NCI-H2081 (cell line): ENCODE measurements at places on chromosomes 1 and 21.
A peak's percentile ranks its signal among the peaks of the same experiment; 100 is the strongest.

- peak; percentile 69 for DNase-seq
Observed at GRCh38 chr21:38913120-38913892, 107.6 kb downstream of the ETS2 start.

- peak; percentile 16 for DNase-seq
Observed at GRCh38 chr1:101820071-101820470, 176.7 kb downstream of the OLFM3 start.

DNA sequence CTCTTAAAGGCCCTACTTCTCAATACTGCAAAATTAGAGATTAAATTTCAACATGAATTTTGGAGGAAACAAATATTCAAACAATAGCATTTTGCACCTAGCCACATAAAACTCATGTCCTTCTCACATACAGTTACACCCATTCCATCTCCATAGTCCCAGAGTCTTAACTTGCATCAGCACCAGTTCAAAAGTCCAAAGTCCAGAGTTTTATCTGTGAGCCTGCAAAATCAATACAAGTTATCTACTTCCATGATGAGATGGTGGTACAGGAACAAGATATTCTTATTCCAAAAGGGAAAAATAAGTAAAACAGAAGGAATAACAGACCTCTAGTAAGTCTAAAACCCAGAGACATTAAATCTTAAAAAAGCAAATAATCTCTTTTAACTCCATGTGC lies 686.0 kb upstream of the ADGRL4 start:
- DNase-seq, result no peak

GRCh38 chr1:178224358-178224757 lies 130.5 kb downstream of the RASAL2 start:
- no peak for DNase-seq

DNA sequence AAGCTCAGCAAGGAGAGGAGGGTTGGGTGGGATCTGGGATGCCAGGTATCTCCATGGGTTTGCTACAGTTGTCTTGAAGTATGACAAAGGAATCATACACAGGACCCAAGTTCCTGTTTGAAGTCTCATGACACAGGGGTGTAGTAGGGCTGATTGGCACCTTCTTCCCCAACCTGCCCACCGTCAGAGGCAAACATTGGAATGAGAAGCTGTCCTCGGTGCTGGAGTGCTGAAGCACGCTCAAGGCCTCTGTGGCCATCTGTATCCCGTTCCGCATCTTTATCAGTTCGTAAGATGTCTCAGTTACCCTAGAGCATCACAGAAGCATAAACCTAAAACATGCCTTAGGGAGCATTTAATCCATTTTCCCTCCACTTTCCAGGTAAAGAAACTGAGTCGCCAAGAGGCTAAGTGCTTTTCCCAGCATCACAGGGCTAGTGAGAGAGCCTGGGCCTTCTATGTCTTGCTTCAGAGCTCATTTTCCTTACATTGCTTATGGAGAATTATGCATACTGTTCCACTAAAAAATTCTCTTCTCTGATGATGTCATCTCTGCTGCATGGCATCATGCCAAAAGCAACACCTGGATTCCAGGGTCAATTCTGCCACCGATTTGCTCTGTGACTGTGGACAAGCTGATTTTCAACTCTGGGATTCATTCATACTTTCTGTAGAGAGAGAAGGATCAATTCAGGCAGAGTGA lies 34.2 kb downstream of the VWA5B1 start:
- no peak for DNase-seq

DNA sequence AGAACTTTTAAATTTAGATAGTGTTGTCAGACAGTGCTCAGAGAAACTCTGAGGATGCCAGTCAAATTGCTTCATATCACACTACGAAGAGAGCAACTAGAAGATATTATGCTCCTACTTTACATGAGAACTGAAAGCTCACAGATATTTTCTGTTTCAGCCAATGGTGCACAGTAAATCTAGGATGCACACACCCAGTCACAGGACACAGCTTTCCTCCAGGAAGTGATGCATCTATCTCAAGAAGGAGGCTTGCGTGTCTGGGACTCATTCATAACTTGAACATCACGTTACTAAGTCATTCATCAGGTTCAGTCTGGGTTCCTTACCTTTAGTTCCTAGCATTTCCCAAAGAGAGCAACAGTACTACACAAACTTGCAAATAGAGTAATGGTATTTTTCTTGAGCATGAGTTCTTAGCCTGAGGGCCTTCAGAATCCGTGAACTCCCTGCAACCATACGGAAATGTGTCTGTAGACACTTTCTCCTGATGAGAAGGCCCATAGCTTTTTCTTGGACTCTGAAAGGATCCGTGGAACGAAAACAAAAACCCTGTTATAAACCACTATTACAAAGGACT lies 12.2 kb downstream of the ZNF697 start:
- DNase-seq, result no peak

DNA sequence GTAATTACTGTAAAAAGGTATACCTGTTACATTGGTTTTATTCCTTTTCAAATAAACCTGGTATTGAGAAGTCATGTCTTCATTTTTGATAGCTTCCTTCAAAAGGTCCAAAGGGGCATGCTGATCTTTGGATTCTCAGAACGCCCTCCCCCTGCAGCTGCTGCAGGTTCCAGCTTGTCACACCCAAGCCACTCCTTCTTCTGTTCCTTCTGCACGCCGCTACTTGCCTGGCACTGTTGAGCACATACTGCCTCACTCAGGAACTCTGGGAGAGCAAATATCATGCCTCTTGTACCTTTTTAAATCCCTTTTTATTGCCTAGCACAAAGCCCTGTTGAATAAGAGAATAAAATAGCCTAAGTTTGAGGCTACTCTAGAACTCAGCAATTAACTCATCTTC lies 136.9 kb downstream of the BARHL2 start:
- no peak for DNase-seq

DNA sequence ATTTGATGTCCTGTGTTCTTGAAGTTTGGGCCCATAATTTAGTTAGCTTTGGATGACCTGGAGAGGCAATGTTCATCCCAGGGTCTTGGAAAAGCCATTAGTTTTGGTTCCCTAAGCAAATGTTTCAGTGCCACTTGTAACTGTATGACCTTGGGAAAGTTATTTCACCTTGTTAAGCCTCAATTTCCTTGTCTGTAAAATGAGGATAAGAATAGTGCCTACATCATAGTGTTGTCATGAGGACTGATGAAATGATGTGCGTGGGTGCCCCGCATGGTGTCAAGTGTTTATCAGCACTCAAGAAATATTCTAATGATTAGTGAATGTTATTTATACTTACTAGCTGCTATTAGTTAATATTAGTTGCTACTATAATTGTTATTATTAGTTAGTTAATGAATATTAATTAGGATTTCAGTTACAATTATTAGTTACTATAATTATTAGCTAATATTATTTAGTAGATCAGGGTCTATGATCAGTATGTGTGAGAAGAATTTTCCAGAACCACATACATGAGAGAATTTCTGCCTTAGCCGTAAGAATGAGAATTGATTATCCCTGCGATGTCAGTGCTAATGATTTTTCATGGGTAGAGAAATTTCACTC lies 1.9 kb downstream of the SH3BGR start:
- DNase-seq, result no peak

GRCh38 chr1:21906173-21907078 lies 30.7 kb downstream of the HSPG2 start:
- DNase-seq, result no peak

- DNase-seq, result no peak
Observed at GRCh38 chr21:38999161-38999560, 184.1 kb downstream of the PSMG1 start.

DNA sequence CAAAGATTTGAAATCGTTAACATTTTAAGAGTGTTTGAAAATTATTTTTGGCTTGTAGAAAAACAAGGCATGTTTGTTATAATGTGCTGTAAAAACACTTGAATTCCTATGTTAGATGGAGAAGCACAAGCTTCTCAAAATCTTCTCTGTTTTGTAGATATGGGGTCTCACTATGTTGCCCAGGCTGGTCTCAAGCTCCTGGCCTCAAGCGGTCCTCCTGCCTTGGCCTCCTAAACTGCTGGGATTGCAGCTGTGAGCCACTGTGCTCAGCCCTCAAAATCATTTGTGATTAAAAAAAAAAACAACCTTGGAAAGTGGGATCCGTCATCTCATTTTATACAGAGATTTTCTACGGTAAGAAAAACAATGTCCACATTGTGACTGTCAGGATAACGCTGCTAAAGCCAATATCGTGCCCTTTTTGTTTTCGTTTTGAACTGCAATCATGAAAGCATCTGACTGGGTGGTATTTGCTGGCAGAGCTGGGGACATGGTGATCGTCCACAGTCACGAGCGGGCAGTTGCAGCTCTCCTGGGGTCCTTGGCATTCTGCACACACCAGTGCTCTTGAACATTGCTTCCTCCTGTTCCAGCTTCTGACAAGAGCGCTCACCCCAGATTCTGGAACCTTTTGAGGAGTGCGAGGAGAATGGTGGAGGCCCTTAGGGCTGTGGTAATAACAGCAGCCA lies 112.5 kb downstream of the PGBD5 start:
- DNase-seq, result no peak

GRCh38 chr1:177925006-177925405 lies 44.9 kb downstream of the SEC16B start:
- no peak for DNase-seq

DNA sequence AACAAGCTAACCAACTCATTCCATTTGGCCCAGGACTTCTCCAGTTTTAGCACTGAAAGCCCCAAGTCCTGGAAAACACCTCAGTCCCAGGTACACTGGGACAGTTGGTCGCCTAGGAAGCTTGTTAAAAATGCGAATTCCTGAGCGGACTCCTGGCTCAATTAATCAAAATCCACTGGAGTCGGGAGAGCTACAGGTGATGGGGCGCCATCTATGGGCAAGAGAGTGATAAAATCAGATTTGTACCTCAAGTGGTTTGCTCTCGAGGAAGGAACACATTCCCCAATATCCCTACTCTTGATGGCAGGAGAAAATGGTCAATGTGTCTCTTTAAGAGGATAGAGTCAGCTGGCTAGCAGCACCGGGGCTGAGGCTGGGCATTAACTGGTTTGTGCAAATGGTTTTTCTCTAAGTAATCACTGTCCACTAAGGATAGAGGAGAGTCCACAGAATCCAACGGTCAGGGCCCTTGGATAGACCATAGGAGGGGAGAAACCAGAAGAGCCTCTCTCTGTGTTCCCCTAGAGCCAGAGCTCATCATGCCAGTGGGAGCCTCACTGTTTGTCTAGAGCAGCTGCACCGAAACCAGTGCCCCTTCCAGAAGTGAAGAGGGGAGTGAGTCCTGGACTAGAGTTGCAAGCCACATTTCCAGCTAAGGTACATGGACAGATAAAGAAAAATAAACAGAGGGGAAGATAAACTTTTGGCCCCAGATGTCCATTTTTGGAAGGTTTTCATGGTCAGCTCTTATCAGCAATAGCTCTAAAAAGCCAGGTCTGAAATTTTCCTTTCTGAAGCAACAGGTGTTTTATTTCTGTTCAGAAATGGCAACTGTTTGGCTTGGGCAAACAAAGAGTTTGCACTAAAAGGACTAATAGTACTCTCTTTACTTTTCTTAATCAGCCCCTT lies 148.5 kb downstream of the TENT5C start:
- peak; percentile 21 for DNase-seq
